Activated T-helper 1 cell treated with Interleukin-2 at 50 U/mL for 16 hours (primary cell): ENCODE measurements at places on chromosomes 7 and 10.

DNA sequence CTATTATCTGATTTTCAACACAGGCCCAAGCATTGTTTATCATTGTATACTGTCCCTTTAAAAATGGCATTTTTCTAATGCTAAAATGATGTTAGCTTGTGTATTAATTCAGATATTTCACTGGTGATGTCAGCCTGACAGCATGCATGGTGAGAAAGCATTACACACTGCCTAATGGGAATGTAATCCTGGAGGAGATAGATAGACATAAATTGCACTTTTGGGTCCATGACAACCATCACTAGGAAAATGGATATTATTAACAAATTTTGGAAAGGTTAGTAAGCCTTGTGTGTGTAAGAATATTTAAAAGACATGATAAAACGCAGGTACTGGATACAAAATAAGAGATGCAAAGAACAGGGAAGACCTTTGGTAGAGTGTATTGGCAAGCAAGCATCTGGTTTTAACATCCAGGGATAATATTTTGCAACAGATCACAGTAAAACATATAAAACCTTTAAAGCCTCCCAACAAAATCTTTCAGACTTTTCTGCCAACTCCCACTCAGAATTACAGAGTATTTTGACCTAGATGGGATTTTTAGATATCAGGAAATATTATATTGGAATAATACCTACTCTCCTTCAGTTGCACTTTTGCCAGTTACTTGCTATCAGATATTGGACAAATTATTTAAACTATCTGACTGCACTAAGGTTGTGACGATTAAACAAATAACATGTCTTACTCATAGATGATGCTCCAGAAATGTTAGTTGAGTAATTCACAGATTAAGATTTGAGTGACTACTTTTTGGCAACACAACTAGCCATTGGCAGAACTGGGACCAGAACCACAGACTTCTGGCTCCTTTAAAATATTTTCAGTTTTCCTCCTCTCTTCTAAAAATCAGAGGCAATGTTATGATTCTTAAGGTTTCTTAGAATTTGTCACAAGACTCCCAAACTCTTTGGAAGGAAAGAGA, 291.6 kb upstream of the SEMA3C start:
- no peak for DNase-seq

DNA sequence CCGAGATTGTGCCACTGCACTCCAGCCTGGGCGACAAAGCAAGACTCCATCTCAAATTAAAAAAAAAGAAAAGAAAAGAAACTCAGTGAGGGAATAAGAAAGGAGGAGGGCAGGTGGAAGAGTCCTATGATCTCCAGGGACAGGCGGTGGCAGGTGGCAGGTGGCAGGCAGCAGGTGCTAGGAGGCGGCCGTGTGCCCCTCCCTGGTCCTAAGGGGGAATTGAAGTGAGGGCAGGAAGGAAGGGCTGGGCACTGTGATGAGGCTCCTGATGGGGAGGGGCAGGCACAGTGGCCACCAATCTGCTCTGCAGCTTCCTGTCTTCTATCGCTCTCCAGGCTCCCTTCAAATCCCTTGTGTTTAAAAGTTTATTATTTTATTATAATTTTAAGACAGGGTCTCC, 41.2 kb upstream of the UBE3C start:
- DNase-seq, result no peak

- DNase-seq, result no peak
Observed at GRCh38 chr7:45663965-45664633, 89.9 kb downstream of the ADCY1 start.

GRCh38 chr10:30455816-30456215, 21.8 kb downstream of the MAP3K8 start:
- no peak for DNase-seq

GRCh38 chr7:46932676-46933424, 649.1 kb downstream of the TNS3 start:
- no peak for DNase-seq

GRCh38 chr10:108755646-108756045, 1167.7 kb downstream of the XPNPEP1 start:
- DNase-seq, result no peak

DNA sequence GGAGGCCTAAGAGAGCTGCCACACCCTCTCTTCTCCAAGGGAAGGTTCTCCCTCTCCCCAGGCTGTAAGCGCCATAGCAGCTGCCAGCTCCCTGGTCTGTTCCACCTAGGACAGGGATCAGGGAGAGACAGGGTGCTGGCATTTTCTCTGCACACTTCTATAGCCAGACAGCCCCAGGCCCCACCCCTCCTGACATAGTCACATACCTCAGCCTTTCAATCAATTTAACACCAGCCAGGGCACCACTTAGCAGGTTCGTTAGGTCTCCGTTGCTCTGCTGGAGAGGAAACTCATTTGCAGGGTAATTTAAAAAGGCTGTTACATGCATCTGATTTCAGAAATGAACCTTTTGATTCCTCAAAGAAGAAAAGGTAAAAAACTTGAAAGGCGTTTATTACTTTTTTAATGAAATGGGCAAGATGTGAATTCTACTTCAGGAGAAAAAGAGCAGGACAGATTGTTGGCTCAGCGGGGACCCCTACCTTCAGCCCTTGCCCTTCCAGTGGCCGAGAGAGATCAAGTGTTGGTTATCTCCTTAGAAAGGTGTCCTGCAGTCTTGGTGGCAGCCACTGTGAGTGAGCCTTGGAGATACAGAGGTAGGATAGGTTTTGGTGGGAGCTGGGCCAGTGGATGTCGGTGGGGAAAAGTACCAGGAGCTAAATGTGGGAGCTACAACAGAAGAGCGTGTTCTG, 180.5 kb upstream of the GALNT17 start:
- no peak for DNase-seq

DNA sequence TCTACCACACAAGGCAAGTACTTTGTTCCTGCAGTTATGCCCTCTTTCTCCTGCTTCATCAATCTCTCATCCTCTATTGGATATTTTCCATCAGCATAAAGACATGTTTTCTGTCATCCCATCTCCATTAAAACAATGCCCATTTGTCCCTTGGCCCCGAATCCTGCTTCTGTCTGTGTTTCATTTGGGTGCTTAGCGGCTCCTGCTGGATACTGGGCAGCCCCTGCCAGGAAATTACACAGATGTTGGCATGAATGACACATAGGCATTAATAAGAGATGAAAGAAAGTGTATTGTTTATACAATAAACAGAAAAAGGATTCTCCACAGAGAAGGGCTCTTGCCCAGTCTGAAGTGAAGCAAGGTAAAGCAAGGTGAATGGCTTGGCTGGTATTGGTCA, 765.3 kb downstream of the REEP3 start:
- no peak for DNase-seq

DNA sequence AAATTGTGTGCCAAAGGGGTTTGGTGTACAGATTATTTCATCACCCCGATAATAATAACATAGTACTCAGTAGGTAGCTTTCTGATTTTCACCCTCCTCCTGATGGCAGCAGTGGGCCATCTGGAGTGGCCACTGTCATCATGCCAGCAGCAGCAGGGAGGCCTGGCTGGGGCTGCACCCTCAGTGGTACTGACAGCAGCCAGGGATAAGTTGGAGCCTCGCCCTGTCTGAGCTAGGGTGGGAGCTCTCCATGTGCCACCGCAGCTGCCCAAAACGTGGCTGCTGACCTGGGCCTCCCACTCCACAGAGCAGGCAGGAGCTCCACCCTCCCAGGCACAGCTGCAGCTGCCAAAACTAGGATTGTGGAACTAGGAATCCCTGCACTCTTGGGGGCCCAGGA, 700.8 kb upstream of the KCND2 start:
- DNase-seq, result no peak

- no peak for DNase-seq
Observed at GRCh38 chr10:10528563-10528910, 489.1 kb upstream of the CELF2 start.

- no peak for DNase-seq
Observed at GRCh38 chr10:90917968-90918318, 2.9 kb downstream of the ANKRD1 start.

GRCh38 chr7:82449910-82450309, 6.3 kb upstream of the CACNA2D1 start:
- no peak for DNase-seq

DNA sequence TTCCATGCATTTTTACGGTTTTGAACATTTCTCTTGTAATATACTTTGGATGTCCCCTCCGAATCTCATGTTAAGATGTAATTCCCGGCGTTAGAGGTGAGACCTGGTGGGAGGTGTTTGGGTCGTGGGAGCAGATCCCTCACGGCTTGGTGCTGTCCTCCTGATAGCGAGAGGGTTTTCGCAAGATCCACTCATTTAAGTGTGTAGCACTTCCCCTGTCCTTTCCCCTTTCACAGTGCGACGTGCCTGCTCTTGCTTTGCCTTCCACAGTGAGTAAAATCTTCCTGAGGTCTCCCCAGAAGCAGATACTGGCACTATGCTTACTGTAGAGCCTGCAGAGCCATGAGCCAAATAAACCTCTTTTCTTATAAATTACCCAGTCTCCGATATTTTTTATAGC, 6.6 kb downstream of the GPR141 start:
- DNase-seq, result no peak

- no peak for DNase-seq
Observed at GRCh38 chr10:117249493-117250093, 8.7 kb downstream of the SLC18A2 start.

DNA sequence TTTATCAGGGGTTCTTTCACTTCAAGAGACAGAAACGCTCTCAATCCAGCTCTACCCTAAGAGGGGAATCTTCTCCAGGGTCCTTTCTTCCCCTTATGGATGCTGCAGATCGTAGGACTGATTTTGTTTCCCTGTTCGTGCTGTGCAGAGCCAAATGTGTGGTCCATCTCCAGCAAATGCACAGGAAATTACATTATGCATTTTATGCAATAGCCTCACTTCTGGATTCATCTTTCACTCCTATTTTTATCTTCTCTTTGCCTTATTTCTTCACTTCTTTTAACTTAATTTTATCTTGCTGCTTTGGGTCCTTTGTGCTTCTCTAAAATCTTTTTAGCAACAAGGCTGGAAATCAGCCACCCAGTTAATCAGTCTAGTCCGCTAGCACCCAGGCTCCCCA, 184.5 kb upstream of the INHBA start:
- DNase-seq, result no peak

DNA sequence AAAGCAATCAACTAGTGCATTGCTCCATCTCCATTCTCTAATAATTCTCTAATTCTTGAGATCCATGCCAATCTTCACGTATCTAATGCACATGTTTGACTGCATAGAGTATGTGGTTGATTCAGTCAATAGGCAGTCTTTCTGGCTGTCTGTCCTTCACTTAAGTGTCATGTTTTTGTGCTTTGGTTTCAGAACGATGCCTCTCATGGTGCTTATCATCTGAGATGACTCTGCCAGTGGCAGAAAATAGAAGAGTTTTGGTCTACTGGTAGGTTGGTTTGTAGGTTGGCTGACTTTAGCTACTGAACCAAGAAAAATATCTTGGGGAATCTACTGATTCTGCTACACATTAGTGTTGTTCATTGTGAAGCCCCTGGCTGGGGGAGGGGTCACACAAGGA, 364.2 kb downstream of the SFMBT2 start:
- DNase-seq, result no peak

DNA sequence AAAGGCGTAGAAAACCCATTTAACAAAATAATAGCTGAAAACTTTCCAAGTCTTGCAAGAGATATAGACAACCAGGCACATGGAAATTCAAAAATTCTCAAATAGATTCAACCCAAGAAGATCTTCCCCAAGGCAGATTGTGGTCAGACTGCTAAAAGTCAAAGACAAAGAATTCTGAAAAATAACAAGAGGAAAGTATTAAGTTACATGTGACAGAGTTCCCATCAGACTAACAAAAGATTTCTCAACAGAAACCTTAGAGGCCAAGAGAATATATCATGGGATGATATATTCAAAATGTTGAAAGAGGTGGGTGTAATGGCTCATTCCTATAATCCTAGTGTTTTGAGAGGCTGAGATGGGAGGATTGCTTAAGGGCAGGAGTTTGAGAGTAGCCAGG, 59.8 kb downstream of the TMEM178B start:
- DNase-seq, result no peak

GRCh38 chr7:82434275-82435022, 9.1 kb downstream of the CACNA2D1 start:
- DNase-seq, result no peak

GRCh38 chr10:48895803-48896195, 43.8 kb downstream of the LRRC18 start:
- no peak for DNase-seq

DNA sequence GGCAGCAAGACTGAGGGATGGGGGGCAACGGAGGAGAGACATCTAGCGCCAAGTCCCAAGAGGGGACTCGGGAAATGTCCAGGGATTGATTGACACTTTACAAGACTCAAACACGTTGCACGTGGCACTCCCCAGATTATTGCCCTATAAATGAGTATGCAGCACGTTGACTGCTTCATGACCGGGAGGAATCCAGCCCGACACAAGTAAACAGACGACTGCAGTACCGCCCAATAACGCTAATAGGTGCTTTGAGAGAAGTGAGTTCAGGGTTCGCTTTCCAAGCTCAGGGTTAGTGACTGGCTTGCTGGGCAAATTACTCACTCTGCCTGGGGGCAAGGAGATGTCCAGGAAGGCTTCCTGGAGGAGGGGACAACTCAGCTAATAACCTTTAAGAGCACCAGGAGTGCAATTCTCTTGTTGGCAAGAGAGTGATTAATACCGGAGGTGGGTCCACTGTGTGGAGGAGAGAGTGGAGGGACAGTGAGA, 73.3 kb upstream of the MYL10 start:
- no peak for DNase-seq

- no peak for DNase-seq
Observed at GRCh38 chr7:134826105-134826504, 46.7 kb downstream of the CALD1 start.

DNA sequence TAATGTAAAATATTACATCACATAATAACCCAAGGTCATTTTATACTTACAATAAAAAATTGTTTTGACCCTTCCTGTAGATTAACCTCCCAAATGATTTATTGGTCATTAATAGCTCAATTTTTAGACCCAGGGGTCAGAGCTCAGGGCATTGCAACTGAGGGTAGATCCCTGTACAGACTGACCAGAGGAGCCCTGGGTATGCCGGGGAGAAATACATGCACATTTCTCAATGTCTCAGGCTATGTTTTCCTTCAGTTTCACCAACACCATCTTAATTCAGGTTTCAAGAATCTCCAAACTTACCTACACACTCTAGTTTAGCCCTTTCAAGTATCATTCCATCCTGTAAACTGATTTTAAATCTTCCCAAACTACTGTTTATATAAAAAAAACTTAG, 46.2 kb downstream of the CALD1 start:
- no peak for DNase-seq

- DNase-seq, result no peak
Observed at GRCh38 chr10:118760265-118760664, 5.5 kb upstream of the CACUL1 start.

- DNase-seq, result no peak
Observed at GRCh38 chr7:117960351-117960750, 87.1 kb upstream of the CTTNBP2 start.

GRCh38 chr7:131076032-131076431, 251.6 kb upstream of the MKLN1 start:
- DNase-seq, result no peak
